ENCODE measurements at places on chromosomes 7 and 10. TPM values are rescaled to one million over a fixed set of nuclear protein-coding genes. Genes with fewer than 3 reads are reported as not detected.

Gene CALN1
- total RNA-seq: 7.0 TPM

Gene PAX4
- not detected for total RNA-seq

Gene KCP
- 23.5 TPM for total RNA-seq

Gene AHCYL2
- 31.4 TPM for total RNA-seq

Gene MSS51
- 4.0 TPM for total RNA-seq

Gene POMZP3
- 11.8 TPM for total RNA-seq

DNA sequence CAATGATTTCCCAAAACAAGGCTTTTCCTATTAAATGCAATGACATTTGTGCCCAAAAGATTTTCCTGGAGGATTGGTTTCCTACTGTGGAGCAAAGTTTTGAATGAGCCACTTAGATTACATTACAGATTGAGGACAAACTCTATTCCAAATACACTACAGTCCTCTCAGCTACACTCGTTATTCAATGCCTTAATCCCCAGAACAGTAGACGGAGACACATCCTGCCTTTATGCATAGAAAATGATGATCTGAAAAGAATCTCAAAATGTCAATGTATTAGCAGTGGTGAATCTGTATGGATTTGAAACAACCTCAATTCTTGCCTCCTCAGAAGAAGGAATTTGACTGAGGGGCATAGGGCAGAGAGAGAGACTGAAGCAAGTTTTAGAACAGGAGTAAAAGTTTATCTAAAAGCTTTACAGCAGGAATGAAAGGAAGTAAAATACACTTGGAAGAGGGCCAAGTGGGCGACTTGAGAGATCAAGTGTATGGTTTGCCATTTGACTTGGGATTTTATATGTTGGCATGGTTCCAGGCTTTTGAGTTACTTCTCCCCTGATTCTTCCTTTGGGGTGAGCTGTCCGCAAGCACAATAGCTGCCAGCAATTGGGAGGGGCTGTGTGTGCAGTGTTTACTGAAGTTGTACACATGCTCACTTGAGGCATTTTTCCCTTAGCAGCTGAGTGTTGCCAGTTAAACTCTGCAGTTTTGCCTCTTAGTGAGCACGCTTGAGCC is 891.9 kb upstream of the MBL2 start:
- no peak overlapping the region for H3K27ac ChIP-seq
- DNase-seq: no peak
- H3K27me3 ChIP-seq: no peaks in the 10 kb centered on the region
- no peaks in the 10 kb centered on the region for H3K36me3 ChIP-seq
- H3K4me3 ChIP-seq: no peak overlapping the region
- no peaks in the 10 kb centered on the region for H3K4me1 ChIP-seq

DNA sequence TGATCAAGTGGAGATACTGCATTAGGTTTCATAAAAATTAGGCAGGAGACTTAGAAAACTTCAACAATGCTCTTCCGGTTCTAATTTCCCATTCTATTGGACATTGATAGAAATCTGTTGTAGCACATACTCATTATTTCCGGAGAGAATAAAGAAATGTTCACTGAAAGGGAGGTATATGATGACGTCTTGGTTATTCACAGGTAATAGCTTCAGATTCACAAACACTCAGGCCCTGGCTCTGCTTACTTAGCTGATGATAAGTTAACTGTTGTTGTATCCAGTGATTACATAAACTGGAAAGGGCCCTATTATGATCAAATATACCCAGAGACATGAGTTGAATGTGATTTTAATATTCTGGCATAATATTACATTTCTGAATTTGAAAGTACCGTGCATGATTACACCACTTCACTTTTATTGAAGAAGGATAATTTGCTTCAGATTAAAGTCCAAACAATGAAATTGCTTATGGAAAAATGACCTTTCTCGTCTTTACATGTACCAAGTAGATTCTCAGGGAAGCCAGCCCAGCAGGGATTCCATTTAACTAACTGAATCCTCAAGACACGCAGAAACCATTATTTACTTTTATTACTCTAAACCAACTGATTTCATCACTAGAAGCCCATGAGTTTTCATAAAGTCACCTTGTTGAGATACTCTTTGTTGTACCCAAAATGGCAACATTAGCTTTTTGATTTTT is 288.0 kb upstream of the PITRM1 start:
- no peak overlapping the region for H3K4me3 ChIP-seq
- no peaks in the 10 kb centered on the region for H3K36me3 ChIP-seq
- DNase-seq: no peak
- H3K27ac ChIP-seq: no peak overlapping the region
- H3K27me3 ChIP-seq: no peaks in the 10 kb centered on the region

- H3K4me3 ChIP-seq: peak overlapping the region; percentile 75
- no peaks in the 10 kb centered on the region for H3K4me1 ChIP-seq
- no peak for DNase-seq
These were observed 908 bp downstream of the CRYGN start for GRCh38 chr7:151438864-151439601.

- H3K4me1 ChIP-seq: no peaks in the 10 kb centered on the region
- no peak for DNase-seq
- no peaks in the 10 kb centered on the region for H3K36me3 ChIP-seq
- no peak overlapping the region for H3K4me3 ChIP-seq
These were observed 64.8 kb upstream of the MEOX2 start for GRCh38 chr7:15751191-15751701.

DNA sequence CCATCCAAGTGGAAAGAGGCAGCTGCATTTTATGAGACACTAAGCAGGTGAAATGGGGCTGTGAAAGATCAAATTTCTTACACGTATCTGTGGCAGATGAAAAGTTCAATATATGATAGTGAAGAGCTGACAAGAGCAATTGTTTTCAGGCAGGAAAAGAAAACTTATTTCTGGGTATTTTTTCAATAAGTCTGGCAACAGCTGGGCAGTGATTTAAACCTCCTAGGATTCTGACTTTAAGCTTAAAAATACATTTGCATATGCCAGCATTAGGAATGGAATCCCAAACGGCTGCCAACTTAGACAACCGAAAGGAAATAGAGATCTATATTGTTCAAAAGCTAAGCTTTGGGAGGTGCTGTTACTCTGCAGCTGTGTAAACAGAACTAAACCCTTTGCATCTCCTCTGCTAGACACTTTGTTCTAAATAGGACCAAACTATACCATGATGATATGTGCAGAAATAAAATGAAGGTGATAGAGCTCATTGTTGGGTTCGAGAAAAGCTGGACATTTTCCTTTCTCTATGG is 26.1 kb downstream of the DYNC1I1 start:
- no peak for DNase-seq
- H3K4me3 ChIP-seq: no peak overlapping the region
- H3K4me1 ChIP-seq: peaks cover 9% of the 10 kb centered on the region
- no peaks in the 10 kb centered on the region for H3K36me3 ChIP-seq

DNA sequence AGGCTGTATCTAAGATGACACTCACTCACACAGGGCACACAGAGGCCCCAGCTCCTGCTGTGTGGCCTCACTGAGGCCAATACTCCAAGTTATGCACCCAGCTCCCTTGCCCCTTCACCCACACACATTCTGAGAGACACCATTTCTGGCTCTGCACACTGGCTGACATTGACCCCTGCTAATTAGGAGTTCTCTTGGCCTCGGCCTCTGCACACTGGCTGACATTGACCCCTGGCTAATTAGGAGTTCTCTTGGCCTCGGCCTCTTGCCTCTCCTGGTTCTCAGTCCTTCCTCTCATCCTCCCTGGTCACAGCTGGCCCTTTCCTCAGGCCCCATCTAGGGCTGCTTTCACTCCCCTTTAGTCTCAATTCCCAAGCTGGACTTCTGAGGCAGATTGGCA is 97.3 kb downstream of the GRID1 start:
- H3K4me1 ChIP-seq: no peaks in the 10 kb centered on the region
- peak; percentile 16 for DNase-seq
- H3K27ac ChIP-seq: no peak overlapping the region
- no peaks in the 10 kb centered on the region for H3K36me3 ChIP-seq
- H3K4me3 ChIP-seq: no peak overlapping the region

- no peak overlapping the region for H3K4me3 ChIP-seq
- H3K27ac ChIP-seq: no peak overlapping the region
- H3K27me3 ChIP-seq: peaks cover 41% of the 10 kb centered on the region
- no peaks in the 10 kb centered on the region for H3K4me1 ChIP-seq
These were observed 9.5 kb upstream of the GGCT start for GRCh38 chr7:30514177-30514576.

GRCh38 chr10:11243425-11244222 is 226.0 kb downstream of the CELF2 start:
- no peak for DNase-seq
- H3K27me3 ChIP-seq: no peaks in the 10 kb centered on the region
- no peak overlapping the region for H3K4me3 ChIP-seq
- peaks cover 31% of the 10 kb centered on the region for H3K36me3 ChIP-seq
- no peak overlapping the region for H3K27ac ChIP-seq
- no peaks in the 10 kb centered on the region for H3K4me1 ChIP-seq

- no peaks in the 10 kb centered on the region for H3K4me1 ChIP-seq
- peak; percentile 44 for DNase-seq
- H3K27me3 ChIP-seq: no peaks in the 10 kb centered on the region
- H3K4me3 ChIP-seq: no peak overlapping the region
- peaks cover 63% of the 10 kb centered on the region for H3K36me3 ChIP-seq
- H3K27ac ChIP-seq: peak overlapping the region; percentile 39
These were observed 75.5 kb downstream of the HIPK2 start for GRCh38 chr7:139702313-139702731.

DNA sequence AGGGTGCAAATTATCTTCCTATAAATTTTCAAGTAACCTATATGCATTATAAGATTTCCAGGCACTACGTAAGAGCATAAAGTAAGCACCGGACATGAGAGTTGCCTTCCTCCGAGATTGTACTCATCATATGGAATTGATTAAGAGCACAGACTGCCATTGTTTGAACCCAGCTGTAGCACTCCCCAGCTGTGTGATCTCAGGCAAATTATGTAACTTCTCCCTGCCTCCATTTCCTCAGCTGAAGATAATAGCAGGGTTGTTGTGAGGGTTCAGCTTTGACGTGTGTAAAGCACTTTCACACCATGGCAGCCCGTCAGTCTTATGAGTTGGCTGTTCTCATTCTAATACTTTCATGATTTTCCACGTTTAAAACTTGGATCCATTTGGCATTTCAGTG is 122.6 kb downstream of the ITIH5 start:
- no peaks in the 10 kb centered on the region for H3K27me3 ChIP-seq
- no peak overlapping the region for H3K27ac ChIP-seq
- H3K4me1 ChIP-seq: peaks cover 29% of the 10 kb centered on the region
- H3K36me3 ChIP-seq: no peaks in the 10 kb centered on the region
- no peak overlapping the region for H3K4me3 ChIP-seq

- no peaks in the 10 kb centered on the region for H3K4me1 ChIP-seq
- no peak overlapping the region for H3K4me3 ChIP-seq
- DNase-seq: no peak
- H3K36me3 ChIP-seq: no peaks in the 10 kb centered on the region
- H3K27me3 ChIP-seq: no peaks in the 10 kb centered on the region
- no peak overlapping the region for H3K27ac ChIP-seq
These were observed 371.0 kb downstream of the SFMBT2 start for GRCh38 chr10:7039859-7040258.

DNA sequence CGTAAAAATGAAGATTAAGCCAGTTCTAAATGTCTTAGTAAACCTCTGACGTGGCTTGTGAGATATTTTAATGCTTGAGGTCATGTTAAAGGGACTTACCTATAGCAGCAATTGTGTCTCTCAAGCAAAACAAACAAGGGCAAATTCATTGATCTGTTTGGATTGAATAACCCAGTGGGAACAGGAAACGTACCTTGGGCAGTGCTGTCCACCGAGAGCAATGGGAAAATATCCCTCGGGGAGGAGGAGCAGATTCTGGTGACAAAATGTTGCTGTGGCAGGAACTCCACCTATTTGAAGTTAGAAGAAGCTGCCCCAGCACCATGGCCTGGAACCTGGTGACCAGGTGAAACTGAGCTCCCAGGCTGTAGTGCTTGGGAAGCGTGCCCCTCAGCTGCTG is 107.1 kb upstream of the FZD8 start:
- no peak for DNase-seq
- no peak overlapping the region for H3K27ac ChIP-seq
- no peak overlapping the region for H3K4me3 ChIP-seq
- no peaks in the 10 kb centered on the region for H3K4me1 ChIP-seq

- DNase-seq: peak; percentile 61
- no peaks in the 10 kb centered on the region for H3K4me1 ChIP-seq
- H3K36me3 ChIP-seq: no peaks in the 10 kb centered on the region
- H3K27ac ChIP-seq: no peak overlapping the region
These were observed 92.3 kb upstream of the PRPS1L1 start for GRCh38 chr7:18119985-18120384.

DNA sequence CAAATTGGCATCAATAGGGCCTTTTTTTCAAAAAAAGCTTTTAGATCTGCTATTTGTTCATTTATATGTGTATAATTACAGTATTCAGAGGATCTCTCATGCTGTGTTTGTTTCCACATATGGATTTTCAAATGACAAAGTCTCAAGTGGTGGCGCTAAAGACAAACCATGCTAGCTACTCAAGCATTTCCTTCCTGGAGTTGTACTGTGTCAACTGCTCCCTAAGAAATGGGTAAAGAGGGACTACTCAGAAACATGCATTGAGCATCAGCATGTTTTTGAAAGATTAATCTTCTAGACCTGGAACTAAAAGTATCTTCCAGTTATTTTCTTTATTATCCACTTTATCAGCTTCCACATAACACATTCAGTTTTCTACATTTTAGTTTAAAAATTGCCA is 12.7 kb downstream of the CNTNAP2 start:
- H3K4me3 ChIP-seq: no peak overlapping the region
- no peaks in the 10 kb centered on the region for H3K27me3 ChIP-seq
- no peak overlapping the region for H3K27ac ChIP-seq
- H3K4me1 ChIP-seq: no peaks in the 10 kb centered on the region
- H3K36me3 ChIP-seq: no peaks in the 10 kb centered on the region
- DNase-seq: no peak
